ENCODE measurements at places on chromosomes 11 and 22. TPM values are rescaled to one million over a fixed set of nuclear protein-coding genes. Genes with fewer than 3 reads are reported as not detected.

- DNase-seq: no peak
These were observed 465.3 kb upstream of the TENM4 start for GRCh38 chr11:79906164-79906563.

GRCh38 chr22:42217019-42217751 is 53.3 kb downstream of the TCF20 start:
- DNase-seq: peak; percentile 25

DNA sequence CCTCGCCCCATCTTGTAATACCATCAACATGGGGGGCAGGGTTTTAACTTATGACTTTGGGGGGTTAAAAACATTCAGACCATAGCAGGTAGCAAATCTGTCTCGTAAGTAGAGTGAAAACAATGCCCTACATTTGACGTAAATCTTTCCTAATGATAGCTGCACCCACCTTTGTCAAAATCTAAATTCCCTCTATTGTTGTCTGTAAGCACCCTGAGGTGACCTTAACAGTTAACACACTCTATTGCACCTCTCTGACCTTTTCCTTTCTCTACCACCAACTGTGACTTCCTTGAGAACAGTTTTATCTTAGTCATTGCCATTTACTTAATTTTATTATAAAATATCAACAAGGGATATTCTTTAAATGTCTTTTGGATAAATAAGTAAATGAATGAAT is 1024.9 kb upstream of the CNTN5 start:
- DNase-seq: no peak

DNA sequence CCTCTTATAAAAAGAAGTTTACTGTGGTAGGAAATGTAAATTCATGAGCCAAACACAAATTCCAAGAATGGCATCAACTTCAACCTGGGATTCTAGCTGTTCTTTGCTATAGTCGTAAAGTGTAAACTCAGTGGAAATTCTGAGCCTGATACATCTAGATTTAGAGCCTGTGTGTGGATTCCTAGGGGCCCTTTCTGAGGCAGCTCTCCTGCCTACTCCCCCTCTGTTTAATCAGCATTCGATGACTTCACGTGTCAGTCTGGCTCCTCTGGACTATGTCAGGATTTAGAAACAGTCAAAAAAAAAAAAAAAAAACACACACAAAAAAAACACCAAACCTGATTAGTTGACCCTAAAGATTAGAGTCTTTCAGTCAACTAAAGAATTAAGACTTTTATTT is 93.1 kb upstream of the SC5D start:
- peak; percentile 46 for DNase-seq

DNA sequence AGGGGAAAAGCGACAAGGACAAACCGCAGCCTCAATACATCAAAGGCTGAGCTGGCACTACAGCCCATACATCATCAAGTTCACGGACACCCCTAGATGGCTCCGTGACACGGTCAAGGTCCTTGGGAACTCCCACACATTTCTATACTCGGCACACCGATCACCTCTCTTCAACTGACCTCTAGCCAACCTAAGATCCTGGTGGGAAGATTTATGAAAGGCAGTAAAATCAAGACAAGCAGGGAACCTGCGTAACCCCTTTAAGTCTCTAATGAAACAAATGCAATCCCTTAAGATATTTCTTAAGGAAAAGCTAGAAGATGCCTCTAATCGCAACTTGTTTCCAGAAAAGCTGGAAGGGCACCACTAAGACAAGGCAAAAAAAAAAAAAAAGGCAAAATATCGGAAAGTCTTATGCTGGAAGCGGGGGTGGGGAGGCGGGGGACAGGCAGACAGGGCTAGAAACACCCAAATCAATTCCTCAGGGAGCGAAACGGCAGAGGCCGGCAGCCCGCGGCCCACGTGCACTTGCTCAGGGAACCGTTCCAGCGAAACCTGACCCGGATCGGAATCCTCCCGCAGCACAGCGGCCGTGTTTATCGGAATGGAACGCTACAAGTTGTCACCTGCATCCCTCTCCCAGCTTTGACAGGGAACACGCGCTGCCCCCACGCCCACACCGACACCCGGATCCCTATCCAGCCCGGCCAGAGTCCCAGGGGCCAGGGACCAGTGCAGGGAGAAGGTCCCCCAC is 1.4 kb downstream of the ARHGAP20 start:
- DNase-seq: peak; percentile 51

DNA sequence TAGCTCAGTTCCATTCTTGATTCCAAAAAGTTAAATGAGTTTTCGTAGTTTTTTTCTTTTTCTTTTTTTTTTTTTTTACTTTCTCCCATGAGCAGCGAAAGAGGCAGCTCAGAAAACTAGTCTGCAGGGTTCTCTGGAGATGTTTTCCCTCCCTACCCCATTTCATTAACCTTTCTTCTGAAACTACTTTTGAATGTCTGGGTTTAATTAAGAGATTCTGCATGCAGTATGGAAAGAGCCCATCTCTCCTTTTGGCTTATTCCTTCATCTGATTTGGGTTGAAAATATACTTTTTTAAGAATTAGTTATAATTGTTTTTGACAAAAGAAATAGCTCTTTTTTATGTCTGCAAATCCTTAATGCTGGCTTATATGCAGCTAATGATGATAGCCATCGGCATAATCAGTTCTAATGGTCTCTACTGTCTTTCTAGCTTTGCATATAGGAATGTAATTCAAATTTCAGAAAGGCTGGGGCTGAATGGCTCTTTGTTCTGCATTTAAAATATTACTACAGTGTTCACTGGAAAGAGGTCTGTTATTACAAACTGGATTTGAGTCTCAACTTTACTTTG is 265.3 kb downstream of the FAT3 start:
- DNase-seq: peak; percentile 6

ART5 gene
- 3.6 TPM for total RNA-seq

GRCh38 chr11:123429913-123430720 is at the start of gene GRAMD1B:
TSS of gene GRAMD1B (plus strand) at chr11:123430269. CDS start at chr11:123430793, 524 bp downstream.
- DNase-seq: peak; percentile 93

Measured in tongue (tissue), 3 donors.